Stimulated activated naive CD4-positive, alpha-beta T cell (primary cell): ENCODE measurements at places on chromosomes 12 and 14.
A peak's percentile ranks its signal among the peaks of the same experiment; 100 is the strongest.

DNA sequence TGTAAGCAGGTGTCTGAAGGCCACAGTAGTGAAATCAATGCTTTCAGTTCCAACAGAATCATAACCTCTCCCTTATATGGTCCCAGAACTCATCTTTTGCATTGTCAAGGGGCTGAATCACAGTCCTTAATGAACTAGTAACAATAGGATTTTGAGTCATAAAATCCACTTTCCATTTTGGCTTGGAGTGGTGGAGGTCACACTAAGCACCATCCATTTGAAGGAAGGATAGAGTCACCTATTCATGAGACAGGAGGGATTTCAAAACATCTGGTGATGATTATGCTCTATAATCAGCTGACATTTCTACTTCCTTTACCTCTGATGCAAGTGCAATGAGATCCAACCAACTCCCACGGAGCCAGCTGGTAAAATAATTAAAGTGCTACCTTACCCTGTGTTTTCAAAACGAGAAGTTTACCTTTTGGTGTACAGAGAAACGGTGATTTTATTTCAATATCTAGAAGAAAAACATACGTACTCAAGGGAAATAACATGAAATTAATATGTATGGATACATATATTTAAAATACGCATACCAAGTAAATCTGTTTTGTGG, 59.1 kb downstream of the TMEM132D start:
- DNase-seq: no peak

DNA sequence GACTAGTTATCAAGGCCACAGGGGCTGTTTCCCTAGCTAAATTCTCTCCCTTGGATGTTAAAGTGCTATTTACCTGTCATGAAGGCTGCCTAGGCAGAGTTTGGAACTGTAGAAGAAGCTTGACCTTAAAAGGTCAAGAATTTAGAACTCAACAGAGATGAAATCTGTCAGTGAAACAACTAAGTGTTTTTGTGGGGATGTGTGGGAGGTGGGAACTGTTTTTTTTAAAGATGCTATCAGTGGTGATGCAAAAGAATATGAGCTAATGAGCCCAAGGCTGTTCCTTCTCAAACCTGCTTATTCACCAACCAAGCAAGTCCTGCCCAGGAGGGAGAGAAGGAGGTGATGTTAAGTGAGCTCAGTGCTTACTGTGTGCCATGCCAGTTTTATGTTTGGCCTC, 40.8 kb upstream of the POC1B start:
- DNase-seq: no peak

DNA sequence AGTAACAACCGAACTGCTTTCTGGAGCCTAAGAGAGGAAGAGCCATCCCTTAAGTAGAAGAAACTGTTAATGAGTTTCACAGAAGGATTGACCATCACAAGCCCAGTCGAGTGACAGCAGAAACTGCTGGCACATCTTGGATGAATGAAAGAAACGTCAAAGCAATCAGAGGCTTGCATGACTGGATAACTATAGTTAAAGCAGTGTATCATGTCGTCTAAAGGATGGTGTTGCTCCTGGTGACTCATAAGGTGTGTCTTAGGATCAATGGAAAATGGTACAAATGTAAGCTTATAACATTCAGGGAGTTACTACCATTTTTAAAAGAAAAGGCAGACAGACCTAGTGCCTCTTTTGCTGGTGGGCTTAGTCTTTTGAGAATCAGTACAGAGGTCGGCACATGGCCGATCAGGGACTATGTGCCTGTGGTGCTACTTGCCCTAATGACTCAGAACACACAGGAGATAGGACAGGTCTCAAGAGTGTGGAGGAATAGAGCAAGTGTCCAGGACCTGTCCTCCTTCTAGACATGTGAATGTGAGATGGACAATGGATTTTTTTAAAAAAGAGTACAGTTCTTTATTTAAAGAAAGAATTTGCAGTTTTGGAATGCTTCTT, 55.7 kb downstream of the TMX1 start:
- no peak for DNase-seq

- DNase-seq: peak; percentile 37
These were observed 1.4 kb downstream of the FIGNL2 start for GRCh38 chr12:51846911-51847642.

- DNase-seq: no peak
These were observed 1351.1 kb downstream of the TMEM121 start for GRCh38 chr14:106877517-106877916.

GRCh38 chr12:57161491-57161890, 14.1 kb upstream of the LRP1-AS start:
- no peak for DNase-seq

- DNase-seq: no peak
These were observed 456.2 kb downstream of the FOXG1 start for GRCh38 chr14:29222671-29223268.

DNA sequence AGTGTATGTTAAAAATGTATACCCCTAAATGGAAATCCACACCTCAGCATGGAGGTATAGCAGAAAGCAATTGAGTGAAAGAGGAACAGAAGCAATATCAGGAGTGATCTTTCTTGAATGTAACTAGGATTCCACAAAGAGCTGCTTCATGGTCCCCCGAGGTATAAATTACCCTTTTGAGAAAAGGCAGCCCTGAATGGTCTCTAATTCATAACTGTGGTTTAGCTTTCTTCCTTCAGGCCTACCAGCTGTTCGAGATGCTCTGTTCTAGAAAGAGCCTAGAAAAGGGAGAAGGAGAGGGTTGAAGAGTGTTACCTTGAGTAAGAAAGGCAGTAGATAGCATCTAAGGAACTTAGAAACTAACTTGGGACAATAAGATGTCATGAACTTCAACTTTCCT, 42.9 kb upstream of the CSRNP2 start:
- no peak for DNase-seq
